ENCODE measurements at places on chromosomes 7 and 10.

GRCh38 chr10:110252151-110252550, 44.7 kb downstream of the MXI1 start:
- no peak for DNase-seq

DNA sequence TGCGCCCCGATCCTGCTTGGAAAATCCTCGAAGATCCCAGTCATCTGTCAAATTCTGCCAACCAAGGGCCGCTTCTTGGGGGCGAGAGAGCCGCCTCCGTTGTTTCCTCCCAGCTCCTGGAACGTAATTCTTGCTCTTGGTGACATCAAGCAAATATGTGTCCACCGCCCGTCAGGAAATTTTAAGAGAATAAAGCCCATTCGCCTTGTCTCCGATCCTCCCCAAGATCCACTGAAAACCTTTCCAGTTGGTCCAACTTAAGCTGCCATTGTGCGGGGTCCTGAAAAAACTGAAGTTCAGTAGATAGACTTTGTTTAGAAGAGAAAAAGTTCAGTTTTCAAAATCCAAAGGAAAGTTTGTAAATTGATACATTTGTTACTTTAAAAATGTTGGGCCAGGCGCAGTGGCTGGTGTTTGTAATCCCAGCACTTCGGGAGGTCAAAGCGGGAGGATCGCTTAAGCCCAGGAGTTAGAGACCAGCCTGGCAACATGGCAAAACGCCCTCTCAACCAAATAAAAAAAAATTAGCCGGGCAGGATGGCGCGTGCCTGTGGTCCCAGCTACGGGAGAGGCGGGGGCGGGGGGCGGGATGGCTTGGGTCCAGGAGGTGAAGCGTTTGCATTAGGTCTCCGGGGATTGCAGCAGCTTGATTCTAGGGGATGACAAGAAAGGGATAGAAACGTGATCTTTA, 1.0 kb upstream of the ZNF800 start:
- no peak for DNase-seq

GRCh38 chr10:43735907-43736306, 87.2 kb upstream of the ZNF32 start:
- DNase-seq = no peak

DNA sequence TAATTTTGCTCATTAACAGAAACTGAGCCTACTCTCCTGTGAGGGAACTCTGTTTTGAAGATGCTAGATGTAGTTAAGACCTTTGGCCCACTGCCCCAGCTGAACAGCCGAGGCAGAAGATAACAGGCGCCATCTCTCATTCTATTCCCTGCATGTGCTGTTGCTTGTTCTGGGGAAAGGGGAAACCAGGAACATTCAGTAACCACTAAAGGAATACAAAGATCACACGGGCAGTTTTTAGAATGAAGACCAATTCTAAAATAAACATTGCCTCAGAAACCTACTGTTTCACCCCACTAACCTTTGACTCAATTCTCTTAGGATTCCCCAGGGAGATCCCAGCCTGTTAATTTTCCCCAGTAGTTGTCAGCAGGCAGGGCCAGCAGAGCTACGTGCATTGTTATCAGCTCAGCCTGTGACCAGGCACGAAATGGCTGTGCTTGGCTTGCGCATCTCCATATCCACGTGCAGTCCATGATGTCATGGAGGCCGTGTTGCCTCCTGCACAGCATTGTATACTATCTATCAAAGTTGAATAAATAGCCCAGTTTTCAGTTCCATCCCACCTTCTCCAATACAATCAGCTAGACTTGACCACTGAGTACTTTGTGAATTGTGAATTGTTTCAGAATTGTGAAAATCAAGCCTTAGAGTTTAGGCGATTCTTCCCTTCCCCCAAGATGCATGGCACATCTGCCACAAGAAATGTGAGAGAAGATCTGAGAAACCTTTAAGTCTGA, 36.0 kb downstream of the ANK3 start:
- DNase-seq = peak; percentile 91

GRCh38 chr7:85681241-85681640, 494.4 kb upstream of the SEMA3D start:
- DNase-seq = no peak

- DNase-seq = no peak
Measured at GRCh38 chr7:158804335-158804734, 25.0 kb downstream of the ESYT2 start.

- DNase-seq = no peak
Measured at GRCh38 chr7:111026343-111026742, 64.6 kb upstream of the LRRN3 start.

DNA sequence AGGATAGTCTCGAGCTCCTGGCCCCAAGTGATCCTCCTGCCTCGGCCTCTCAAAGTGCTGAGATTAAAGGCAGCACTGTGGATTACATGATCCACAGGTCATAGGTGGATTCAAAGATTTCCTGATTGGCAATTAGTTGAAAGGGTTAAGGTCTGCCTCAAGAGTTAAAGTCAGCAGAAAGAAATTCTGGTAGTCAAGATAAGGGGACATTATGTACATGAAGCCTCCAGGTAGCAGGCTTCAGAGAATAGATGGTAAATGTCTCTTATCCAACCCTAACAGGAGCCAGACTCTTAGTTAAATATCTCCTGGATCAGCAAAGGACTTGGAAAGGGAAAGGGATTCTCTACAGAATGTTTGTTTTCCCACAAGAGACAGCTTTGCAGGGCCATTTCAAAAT, 93.7 kb downstream of the SKIDA1 start:
- no peak for DNase-seq

DNA sequence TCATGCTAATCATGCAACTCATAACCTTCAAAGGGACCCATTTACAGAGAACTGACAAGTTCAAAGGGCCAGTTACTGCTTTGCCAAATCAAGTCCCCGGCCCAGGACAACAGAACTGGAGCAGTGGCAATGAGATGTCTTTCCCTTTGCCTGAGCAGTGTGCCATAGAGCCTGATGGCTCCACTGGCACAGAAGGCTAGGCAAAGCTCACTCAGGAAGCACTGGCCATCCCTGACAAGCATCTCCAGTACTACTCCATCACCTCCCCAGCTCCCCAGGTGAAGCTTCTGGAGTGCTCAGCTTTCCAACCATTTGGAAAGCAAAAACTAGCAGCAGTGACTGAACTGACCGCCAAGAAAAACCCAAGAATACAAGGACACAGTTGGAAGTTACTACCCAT, 108.3 kb downstream of the SGMS1 start:
- no peak for DNase-seq

DNA sequence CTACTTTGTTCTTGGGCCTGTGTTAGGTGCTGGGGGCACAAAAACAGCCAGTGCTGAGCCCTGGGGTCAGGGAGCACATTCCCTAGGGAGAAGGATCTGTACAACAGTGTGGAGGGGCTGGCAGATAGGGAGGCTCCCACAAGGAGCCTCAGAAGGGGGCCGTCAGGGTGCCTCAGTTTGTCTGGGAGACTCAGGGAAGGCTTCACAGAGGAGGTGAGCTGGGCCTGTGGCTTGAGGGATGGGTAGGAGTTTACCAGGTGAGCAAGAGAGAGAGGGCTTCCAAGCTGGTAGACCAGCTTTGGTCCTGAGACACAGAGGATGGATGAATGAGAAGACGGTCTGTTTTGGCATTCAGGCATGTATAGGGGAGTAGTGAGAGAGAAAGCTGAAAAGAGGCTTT, 52.1 kb downstream of the CAMK1D start:
- no peak for DNase-seq

DNA sequence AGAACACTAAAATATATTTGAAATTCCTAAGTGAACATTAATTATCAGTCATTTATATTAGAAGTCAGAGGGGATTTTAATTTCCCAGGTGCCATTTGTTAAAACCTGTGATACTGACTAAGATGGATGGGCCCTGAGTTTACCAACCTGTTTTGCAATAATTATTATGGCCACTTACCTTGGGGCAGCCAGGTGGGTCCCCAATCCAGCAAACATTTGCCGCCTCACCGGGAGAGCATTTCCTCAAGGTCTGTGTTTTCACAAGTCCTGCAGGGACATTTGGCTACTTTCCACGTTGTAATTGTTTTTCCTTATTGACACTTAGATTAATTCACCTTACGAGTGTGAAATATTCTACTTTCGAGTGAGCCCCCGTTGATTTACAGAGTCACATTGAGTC, 251.2 kb upstream of the PPP2R2D start:
- no peak for DNase-seq

GRCh38 chr7:110827287-110827855, 263.6 kb upstream of the LRRN3 start:
- no peak for DNase-seq

DNA sequence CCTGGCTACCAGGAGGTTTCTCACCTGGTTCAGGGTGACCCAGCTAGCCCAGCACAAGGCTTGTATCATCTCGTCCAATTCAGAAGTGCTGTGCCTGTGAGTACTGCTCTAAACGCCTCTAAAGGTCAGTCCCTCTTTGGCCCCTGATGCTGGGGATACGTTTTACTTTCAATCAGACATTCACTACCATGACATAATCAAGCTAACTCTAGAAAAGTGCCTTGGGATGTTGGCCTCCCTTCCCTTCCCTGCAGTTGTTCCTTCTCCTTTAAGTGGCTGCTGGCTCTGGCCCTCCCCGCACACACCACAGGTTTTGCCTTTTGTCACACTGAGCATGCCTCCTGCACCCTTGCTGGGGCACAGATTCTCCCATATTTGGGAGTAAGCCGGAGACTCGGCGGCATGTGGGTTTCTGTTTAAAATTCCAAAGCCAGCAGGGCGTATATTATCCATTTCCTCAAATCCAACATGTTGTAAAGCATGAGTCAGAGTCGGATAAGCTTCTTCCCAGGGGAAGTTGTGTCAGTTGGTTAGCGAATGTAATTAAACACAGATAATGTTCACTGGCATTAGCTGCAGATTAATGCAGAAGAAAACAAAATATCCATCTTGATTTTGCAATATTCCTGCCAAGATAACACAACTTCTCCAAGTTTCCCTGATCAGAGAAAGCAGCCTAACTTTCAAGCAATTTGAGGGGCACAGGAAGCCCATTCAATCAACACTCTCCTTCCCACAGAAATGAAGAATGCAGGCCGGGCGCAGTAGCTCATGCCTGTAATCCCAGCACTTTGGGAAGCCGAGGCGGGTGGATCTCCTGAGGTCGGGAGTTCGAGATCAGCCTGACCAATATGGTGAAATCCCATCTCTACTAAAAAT, 31.8 kb upstream of the VCL start:
- DNase-seq = peak; percentile 99

DNA sequence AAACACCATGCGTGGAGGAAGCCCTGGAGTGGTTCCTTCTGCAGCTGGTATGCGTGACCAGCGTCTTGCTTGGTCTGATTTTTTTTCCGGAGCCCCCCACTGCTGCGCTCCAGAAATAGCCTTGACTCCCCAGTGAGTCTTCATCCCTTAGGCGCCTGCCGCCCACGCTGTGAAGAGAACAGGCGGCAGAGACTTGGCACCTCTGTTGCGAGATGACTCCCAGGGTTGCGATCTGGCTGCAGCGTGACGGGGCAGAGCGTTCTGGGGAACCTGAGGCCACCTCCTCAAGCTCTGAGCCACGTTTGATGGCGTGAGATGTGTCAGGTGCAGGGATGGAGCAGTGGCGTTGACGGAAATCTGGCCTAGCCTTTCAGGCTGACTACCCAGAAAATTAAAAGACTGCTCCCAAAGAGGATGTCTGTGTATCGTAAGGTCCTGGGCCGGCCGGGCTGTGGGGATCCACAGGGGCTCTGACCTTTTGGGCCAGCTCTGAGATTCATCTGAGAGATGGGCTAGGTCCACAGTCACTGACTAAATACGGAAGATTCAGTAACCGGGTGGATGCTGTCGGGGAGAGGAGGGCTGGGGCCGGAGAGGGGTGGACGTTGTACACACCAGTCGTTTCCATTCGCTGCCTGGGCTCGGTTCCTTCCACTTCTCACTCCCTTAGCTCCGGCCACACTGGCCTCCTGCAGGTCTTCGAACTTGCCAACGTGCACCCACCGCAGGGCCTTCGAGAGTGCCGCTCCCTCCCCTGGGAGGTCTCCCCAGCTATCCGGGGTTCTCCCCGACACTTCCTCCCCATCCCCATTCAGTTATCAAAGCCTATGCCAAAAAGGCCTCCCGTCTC, 33.8 kb downstream of the PFKFB3 start:
- no peak for DNase-seq

- DNase-seq = peak; percentile 8
Measured at GRCh38 chr10:130495891-130496636, 359.9 kb downstream of the GLRX3 start.

DNA sequence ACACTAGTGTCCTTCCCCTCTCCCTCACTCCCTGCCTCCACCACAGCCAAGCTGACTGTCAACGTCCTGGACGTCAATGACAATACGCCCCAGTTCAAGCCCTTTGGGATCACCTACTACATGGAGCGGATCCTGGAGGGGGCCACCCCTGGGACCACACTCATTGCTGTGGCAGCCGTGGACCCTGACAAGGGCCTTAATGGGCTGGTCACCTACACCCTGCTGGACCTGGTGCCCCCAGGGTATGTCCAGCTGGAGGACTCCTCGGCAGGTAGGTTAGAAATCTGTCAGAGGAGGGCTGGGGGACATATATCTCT, 24.9 kb upstream of the VSIR start:
- no peak for DNase-seq

DNA sequence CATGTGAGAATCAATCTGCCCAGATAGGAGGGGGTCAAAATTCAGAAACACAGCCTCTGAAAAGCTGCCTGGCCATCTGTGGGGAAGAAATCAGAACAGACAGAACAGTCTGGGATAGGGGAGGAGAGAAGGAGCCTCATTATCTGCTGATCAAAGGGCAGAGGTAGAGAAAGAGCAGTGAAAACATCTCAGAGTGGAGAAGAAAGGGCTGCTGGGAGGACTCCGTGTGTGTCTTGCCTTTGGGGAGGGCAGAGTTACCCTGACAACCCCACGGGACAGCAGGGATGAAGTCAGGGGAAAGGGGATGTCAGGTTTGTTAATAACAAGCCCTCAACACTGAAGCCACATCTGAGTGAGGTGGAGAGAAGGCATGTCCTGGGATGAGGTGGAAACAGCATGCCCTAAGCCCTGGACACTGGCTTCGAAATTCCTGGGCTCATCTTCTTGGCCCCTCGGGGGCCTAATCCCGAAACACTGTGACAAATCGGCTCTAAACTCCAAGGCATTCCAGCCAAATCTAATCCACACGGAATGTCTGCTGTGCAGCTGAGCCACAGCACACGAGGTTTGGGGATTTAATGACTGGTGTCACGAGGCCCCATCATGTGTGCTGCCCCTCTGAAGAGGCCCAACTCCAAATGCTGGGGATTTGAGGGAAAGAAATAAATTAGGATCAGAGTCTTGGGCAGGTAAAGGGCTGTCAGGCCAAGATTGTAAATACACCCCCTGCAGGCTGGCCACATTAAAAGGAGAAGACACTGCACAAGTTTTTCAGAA, 82.8 kb upstream of the FGFR2 start:
- DNase-seq = no peak

GRCh38 chr7:20786421-20786778, 286 bp downstream of the SP8 start:
- DNase-seq = no peak
